ENCODE measurements at places on chromosomes 7 and 10.

GRCh38 chr10:8054494-8055407 is at the start of gene GATA3:
Gene GATA3, plus strand, starts transcription at chr10:8054688. Its CDS starts 968 bp downstream, at chr10:8055656.
- peak; percentile 79 for DNase-seq

DNA sequence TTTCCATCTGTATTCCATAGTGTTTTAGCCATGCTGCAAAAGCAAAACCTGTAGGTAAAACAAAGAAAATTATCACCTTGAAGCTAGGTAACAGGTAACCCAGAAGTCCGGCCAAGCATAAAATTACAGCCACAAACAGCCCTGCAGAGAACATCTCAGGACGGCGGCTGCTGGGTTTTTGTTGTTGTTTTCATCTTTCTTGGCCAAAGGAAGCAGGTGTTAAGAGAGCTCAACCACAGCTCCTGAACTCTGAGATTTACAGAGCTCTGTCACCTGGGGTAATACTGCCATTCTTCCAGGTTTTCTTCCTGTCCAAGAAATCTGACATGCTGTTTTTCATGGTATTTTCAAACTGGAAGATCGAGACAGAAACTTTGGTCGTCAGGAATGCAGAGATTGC is 847 bp upstream of the SCIN start:
- DNase-seq = no peak

GRCh38 chr7:115352375-115352774 is 430.5 kb downstream of the MDFIC start:
- DNase-seq = no peak

DNA sequence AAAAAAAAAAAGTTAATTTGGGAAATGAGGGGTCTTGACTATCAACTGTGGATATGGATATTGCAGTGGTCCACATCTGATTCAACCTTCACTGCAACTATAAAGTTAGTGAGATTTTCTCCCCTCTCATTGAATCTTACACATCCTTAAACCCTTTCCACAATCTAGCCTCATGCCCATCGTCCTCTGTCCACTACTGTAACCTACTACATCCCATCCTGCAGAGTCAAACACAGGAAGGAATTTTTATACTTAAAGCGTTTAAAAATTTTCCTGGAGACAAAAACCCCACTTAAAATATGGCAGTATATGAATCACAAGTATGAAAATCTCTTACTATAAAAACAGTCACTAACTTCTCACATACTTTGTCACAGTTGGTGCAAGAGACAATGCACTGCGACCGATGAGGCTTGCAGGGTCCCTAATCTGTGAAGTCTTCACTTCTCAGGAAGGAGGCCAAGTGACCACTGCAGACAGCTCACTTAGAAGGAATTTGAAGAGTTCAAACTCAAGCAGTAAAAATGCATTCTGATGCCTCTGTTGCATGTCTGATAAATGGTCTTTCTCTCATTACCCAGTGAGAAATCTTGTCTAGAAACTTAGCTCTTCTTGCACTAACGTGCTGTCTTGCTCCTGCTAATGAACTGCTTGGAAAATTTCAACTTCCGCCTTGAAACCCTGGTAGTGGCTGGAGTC is 50.3 kb upstream of the ST8SIA6 start:
- DNase-seq = no peak

- no peak for DNase-seq
Observed at GRCh38 chr7:24888653-24889052, 91.3 kb downstream of the OSBPL3 start.
